ENCODE measurements at places on chromosomes 6 and 20.
A peak's percentile ranks its signal among the peaks of the same experiment; 100 is the strongest.

GRCh38 chr6:141988954-141989705, 143.6 kb upstream of the GJE1 start:
- DNase-seq = peak; percentile 81

- no peak for DNase-seq
These were observed 390.0 kb upstream of the SULF2 start for GRCh38 chr20:48175261-48175660.

DNA sequence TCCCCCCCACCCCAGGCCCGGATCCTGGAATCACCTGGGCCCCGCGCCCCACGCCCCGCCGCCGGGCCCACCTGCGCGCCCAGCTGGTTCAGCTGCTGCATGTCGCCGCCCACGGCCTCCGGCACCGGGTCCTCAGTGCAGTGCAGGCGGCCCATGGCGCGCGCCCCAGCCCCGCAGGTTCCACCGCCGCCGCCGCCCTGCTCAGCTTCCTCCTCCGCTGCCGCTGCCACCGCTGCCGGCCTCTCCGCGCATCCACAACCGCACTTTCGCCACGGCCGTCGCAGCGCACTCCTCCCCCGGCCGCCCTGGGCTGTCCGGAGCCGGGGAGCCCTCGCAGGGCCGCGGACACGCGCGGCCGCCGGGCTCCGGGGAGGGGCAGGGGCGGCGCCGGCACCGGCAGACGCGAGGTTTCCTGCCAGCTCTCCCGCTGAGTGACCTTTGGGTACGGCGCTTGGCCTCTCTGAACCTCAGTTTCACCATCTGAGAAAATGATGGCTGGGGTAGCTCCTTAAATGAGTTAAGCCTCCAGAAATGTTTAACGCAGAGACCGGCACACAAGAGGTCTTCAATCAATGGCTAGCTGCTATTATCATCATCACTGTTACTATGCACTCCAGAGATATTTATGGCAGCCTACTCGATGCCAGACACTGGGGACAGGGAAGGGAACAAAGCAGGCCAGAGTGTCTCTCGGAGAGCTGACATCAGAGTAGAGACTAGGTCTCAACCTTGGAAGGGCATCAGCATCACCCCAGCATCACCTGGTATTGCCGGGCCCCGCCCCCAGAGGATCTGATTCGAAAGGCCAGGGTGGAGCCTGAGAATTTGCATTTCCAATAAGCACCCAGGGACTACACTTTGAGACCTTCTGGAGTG, at the start of gene COMMD7:
TSS of gene COMMD7 (minus strand) at position 231 of the 876 bp plus-strand sequence. CDS start at position 155, 76 bp downstream.
- peak; percentile 45 for DNase-seq

- DNase-seq = peak; percentile 95
These were observed at the start of gene TBX18 for GRCh38 chr6:84764332-84765049. TBX18 (minus strand) TSS chr6:84764598; CDS start chr6:84764181, 417 bp downstream.

DNA sequence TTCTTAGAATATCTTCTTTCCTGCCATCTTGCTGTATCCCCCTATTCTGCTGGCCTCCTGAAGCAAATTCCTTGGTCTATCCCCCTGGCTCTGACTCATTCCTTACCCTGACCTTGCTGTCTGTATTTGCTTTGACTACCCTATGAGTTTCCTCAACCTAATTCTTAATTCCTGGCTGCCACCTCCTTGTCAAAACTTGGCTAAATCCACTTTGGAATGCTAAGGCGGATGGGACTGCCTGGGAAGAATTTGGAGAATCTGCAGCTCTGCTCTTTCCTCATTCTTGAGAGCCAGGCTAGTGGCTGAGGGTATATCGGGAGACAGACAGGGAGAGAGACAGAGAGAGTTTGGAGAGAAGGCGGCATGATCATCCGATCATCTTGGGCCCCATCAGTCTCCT, 24.4 kb downstream of the CAP2 start:
- peak; percentile 26 for DNase-seq

DNA sequence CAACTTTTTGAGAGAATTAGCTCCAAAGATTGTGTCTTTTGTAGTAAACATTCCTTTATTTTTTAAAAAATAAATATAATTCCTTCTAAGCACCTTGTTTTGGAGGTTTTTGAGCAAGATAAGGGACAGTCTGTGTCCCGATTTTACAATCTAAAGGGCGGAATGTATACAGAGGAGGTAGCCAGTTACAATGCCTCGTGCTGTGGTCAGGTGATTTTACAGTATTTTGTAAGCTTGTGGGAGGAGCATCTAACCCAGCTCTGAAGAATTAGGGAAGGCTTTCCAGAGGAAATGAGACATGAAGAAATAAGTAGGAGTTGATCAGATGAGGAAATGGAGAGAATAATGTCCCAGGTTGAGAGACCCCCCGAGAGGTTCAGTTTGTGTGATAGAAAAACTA, 1.3 kb downstream of the HINT3 start:
- peak; percentile 49 for DNase-seq

DNA sequence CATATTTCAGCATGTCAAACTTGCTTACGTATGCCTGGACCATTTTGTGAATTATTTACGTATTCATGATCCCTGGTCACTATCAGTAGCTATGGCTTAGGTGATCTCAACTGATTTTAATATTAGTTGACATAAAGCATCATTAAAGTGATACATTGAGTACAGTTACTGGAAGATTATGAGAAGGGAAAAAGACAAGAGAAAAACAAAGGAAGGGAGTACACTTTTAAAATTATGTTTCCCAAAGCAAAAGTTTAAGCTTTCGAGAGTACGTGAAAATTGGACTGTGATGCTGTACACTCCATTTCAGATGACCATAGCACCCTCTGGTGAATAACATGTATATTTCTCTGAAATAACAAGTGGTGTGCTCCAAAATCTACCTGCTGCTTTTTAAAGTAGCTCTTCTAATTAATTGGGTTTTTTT, 215.0 kb upstream of the HSF2 start:
- DNase-seq = peak; percentile 27

DNA sequence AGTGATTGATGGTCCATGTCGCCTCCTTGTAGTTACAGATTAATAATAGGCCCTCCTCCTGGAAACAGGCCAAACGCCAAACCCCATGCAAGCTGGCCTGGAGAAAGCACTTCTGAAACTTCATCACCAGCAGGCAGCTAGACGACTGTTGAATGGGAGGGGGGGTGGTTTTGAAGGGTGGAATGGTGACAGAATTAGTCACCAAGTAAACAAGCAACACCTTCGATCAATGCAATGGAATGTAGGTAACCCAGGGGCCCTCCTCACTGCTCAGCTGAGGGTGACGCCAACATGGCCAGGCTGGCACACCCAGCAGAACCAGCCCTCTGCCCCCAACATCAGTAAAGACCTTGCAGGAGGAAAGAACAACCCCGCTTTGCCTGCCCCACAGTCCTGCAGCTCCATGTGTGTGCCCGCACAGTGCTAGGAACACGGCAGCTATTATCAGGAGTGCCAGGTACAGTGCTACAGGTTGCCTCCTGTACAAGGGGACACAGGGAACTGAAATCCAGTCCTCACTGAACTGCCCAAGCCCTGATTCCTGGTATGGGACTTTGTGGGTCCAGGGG, 2.7 kb downstream of the BCAS1 start:
- peak; percentile 65 for DNase-seq

- no peak for DNase-seq
These were observed 77.1 kb downstream of the TULP4 start for GRCh38 chr6:158389193-158389919.

GRCh38 chr6:16326531-16326930, 88.1 kb downstream of the GMPR start:
- DNase-seq = no peak

GRCh38 chr6:26017632-26017966, 55.0 kb downstream of the TRIM38 start:
- peak; percentile 88 for DNase-seq

GRCh38 chr20:4664691-4665360, 56.9 kb upstream of the PRND start:
- DNase-seq = no peak

DNA sequence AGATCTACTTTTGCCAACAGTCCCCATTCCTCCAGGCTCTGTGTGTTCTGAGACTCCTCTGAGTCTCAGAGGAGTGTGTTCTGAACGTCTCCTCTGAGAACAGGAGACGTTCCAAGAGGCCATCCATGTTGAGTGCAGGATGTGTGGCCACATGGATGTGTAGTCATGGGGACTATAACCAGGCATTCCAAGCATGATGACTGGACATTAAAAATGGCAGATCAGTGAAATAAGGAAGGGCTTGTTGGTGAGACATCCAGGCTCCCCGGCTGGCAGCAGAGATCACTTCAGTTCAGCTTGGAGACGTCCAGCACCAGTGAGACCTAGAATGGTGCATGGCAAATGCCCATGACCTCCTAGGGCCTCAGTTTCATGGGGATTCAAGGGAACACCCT, 34.3 kb upstream of the POU5F1 start:
- DNase-seq = no peak

GRCh38 chr6:156994215-156995076, 217.3 kb downstream of the ARID1B start:
- peak; percentile 25 for DNase-seq

- DNase-seq = no peak
These were observed 96.0 kb downstream of the ADTRP start for GRCh38 chr6:11682561-11682975.

Data from A673 (cell line).